T-helper 2 cell treated with Interferon-gamma antibody and Interleukin-4, amounts not matched to agents 5 μg/mL and 100 μg/mL, for 36 hours (primary cell): ENCODE measurements at places on chromosomes 3 and 15.

- H3K27me3 ChIP-seq, result peaks cover 19% of the 10 kb centered on the region
- no peaks in the 10 kb centered on the region for H3K36me3 ChIP-seq
- no peak overlapping the region for H3K4me3 ChIP-seq
Observed at GRCh38 chr3:120182613-120183511, 88.6 kb upstream of the GSK3B start.

GRCh38 chr3:53616321-53616720 is 121.9 kb downstream of the CACNA1D start:
- DNase-seq, result no peak
- H3K4me1 ChIP-seq, result peaks cover 2% of the 10 kb centered on the region
- no peak overlapping the region for H3K27ac ChIP-seq
- H3K4me3 ChIP-seq, result no peak overlapping the region
- no peaks in the 10 kb centered on the region for H3K36me3 ChIP-seq

DNA sequence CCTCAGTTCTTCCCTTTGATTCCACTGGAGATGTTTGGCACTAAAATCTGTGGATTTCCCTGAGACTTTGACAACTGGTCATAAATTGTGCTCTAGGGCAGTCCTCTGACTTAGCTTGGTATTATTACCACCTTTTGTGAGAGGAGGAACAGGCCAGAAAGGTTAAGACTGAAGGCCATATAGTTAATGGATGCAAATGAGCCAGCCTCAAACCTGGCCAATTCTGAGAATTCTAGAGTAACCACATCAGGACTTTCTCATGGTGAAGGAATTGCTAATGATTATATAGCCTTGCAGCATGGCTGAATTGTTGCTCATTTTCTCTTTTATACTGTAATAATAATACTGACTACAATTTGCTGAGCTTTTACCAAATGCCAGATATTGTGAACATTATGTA is 162.5 kb downstream of the CADPS start:
- H3K4me3 ChIP-seq, result no peak overlapping the region
- no peak overlapping the region for H3K27ac ChIP-seq
- H3K27me3 ChIP-seq, result no peaks in the 10 kb centered on the region
- DNase-seq, result no peak

DNA sequence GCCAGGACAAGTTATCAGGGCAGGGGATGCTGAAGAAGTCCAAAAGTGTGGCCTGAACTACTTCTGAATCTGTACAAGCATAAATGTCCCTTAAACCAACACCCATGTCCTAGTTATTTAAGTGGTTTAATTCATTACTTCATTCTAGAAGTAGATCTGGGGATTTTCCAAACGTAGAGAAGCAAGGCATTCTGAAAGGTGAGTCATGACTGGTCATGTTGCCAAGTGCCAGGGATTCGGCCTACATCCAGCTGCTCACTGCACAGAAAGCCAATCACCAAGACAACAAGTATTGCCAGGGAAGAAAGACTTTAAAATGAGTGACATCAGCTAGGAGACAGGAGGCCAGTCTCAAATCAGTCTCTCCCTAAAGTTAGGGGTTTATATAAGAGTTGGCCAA is 396.6 kb downstream of the GABRB3 start:
- no peaks in the 10 kb centered on the region for H3K4me1 ChIP-seq
- no peak overlapping the region for H3K27ac ChIP-seq
- no peaks in the 10 kb centered on the region for H3K36me3 ChIP-seq
- no peaks in the 10 kb centered on the region for H3K27me3 ChIP-seq
- H3K4me3 ChIP-seq, result no peak overlapping the region

- no peak overlapping the region for H3K4me3 ChIP-seq
- no peaks in the 10 kb centered on the region for H3K27me3 ChIP-seq
- H3K4me1 ChIP-seq, result no peaks in the 10 kb centered on the region
- no peak overlapping the region for H3K27ac ChIP-seq
- no peak for DNase-seq
Observed at GRCh38 chr3:76043746-76044145, 258.4 kb upstream of the ZNF717 start.

DNA sequence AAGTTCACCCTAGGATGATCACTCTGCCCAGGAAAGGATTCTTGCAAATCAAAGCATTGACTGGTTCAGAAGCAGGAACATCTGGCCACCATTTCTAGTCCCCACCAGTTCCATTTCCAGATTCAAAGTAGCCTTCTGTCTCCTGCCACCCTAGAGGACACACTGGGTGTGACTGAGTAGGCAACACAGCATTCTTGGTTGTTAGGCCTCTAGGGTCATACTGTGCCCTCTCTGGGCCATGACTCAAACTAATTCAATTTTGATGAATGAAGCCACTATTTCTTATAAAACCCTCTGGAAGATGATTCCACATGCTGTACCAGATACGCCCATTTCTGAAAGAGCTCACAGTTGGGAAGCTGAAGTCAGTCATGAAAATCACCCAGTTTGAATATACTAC is 69.7 kb downstream of the WDR76 start:
- H3K4me1 ChIP-seq, result no peaks in the 10 kb centered on the region
- H3K36me3 ChIP-seq, result peaks cover 3% of the 10 kb centered on the region
- no peak for DNase-seq
- no peaks in the 10 kb centered on the region for H3K27me3 ChIP-seq

DNA sequence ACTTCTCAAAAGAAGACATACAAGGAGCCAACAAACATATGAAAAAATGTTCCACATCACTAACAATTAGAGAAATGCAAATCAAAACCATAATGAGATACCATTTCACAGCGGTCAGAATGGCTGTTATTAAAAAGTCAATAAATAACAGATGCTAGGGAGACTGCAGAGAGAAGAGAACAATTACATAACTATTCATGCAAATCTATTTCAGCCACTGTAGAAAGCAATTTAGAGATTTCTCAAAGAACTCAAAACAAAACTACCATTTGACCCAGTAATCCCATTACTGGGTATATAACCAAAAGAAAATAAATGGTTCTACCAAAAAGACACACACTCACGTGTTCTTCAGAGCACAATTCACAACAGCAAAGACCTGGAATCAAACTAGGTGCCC is 116.3 kb downstream of the VPS13C start:
- DNase-seq, result no peak
- H3K27me3 ChIP-seq, result no peaks in the 10 kb centered on the region
- H3K4me3 ChIP-seq, result no peak overlapping the region
- H3K4me1 ChIP-seq, result no peaks in the 10 kb centered on the region
